Stimulated activated CD8-positive, alpha-beta memory T cell treated with anti-CD3 and anti-CD28 coated beads, Interleukin-4, amount 100 ng/mL, for 48 hours (primary cell): ENCODE measurements at places on chromosomes 2 and 18.
A peak's percentile ranks its signal among the peaks of the same experiment; 100 is the strongest.

GRCh38 chr18:51135364-51135763, 62.1 kb downstream of the MEX3C start:
- DNase-seq, result no peak

DNA sequence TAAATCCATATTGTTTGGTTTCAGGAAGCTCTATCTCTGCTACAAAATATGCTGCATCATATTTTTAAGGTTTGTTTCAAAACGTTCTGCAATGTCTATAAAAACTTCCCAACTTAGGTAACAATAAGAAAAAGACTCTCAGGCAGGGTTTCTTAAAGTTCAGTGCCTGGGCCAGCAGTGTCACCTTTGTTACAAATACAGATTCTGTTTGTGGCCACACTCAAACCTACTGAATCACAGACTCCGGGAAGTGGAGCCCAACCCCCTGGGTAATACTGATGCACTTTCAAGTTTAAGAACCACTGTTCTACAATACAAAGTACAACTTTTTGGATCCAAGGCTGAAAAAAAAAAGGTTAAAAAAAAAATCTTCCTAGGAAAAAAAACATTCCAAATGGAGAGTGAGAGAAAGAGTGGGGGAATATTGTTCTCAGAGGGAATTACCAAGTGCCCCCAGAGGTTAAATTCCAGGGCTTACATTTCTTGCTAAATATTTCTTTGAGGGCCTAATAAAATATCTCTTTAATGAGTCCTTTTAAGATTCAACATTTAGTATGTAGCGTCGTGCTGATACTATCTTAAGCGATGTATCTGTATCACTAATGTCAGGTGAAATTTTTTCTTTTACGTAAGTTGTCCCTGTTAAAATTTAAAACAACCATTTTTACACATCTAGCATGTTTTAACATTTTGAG, 476.7 kb downstream of the TXNL1 start:
- no peak for DNase-seq

GRCh38 chr2:20494241-20494640, 47.4 kb downstream of the RHOB start:
- DNase-seq, result no peak

DNA sequence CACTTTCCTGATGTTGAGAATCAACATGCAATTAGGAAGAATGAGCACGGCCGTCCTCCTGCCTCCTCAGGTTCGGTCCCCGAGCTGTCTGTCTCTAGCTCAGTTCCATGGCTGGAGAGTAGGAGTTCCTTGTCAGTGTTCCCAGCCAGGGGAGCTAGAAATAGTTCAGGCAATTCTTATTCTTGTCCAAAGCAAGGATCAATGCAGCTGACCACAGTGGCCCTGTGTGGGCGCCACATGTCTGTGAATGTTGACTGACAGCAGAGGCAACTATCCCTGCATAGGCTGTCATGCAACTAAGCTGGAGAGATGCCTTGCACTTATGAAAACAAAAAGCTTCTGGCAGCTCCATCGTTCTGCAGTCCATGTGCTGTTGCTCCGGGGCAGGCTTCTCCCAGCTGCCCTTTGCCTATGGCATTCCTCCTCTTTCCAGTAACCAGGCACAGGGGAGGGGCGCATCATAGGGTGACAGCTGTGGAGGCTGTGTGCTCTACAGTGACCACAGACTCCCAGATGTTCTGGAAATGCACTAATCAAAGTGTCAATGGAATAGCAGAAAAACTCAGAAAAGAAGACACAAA, 58.7 kb downstream of the PDCL3 start:
- DNase-seq, result no peak

- no peak for DNase-seq
Measured at GRCh38 chr18:69127873-69128500, 272.7 kb upstream of the DOK6 start.

DNA sequence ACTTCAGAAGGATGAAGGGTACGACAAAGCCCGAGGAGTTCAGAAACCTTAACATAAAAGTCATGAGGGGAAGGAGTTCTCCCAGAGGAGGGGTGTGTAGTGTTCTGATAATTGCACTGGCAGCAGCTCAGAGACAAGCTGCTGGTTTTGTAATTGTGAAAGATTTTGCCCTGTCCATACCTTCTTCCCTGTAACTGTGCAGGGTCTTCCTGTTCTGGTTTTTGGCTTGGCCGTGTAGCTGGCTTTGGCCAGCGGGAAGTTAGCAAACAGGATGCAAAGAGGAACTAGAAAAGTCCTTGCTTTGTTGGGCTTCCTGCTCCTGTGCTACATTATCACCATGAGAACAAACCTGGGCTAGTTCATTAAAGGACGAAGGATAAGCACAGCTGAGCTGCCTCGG, 160.8 kb downstream of the LPIN1 start:
- no peak for DNase-seq

DNA sequence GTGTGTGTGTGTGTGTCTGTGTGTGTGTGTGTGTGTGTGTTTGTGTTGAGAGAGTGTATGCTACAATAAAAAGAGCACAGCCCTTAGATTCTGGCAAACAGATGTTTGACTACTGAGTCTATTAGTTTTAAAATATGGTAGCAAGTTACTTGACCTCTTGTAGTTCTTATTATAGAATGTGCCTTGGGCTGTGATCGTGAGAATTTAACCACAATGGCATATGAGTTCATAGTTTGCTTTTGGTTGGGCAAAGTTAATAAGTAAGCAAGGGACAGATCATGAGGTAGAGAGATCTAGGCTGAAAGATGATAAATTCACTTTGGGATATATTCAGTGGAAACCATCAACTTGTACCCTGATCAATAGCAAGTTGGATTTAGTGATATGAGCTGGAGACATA, 334.3 kb upstream of the VWC2L start:
- DNase-seq, result no peak

GRCh38 chr2:29450596-29451222, 335.5 kb downstream of the CLIP4 start:
- no peak for DNase-seq

GRCh38 chr2:107669335-107669734, 157.4 kb upstream of the RGPD4 start:
- DNase-seq, result no peak

GRCh38 chr18:22778996-22779395, 154.1 kb upstream of the RBBP8 start:
- no peak for DNase-seq

DNA sequence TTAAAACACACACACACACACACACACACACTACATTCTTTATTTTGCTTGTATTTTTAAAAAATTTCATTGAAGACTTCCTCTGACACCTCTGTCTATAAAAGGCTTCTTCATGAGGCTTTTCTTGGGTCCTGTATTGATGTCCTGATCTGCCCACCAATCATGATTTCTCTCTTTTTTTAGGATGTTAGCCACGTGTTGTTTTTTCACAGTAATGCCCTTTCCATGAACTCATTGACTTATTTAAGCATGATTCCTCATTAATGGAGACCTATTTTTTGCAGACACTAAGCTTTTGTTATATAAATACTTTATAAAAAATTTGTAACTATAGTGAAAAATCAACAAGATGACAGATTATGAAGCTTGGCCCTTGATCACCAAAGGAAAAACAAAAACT, 173.8 kb upstream of the CNTNAP5 start:
- DNase-seq, result no peak

GRCh38 chr18:8151181-8151580, 458.1 kb upstream of the RAB12 start:
- no peak for DNase-seq

- DNase-seq, result no peak
Measured at GRCh38 chr2:28716265-28716865, 35.3 kb upstream of the PPP1CB start.

GRCh38 chr18:59189746-59190145, 30.2 kb upstream of the GRP start:
- no peak for DNase-seq

- DNase-seq, result peak; percentile 40
Measured at GRCh38 chr2:160405077-160405867, 88.3 kb downstream of the RBMS1 start.

- DNase-seq, result no peak
Measured at GRCh38 chr2:95343429-95344214, 46.5 kb downstream of the KCNIP3 start.

DNA sequence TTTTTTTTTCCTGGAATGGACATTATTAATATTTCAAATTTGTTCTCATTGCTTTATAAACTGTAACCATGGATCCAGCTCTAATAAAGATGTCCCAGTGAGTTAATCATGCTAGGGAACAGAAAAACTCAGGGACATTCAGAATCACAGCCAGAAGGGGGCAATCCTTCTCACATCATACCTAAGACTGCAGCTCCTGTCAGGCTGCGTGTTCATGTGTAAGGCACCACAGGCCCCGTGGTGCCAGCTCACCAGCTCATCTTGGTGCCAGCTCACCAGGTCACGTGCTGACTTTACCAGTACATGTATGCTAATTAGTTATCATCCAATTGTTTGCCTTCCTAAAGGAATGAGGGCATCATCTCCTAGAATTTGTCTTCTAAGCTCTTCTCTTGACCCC, 84.7 kb upstream of the NEDD4L start:
- no peak for DNase-seq

DNA sequence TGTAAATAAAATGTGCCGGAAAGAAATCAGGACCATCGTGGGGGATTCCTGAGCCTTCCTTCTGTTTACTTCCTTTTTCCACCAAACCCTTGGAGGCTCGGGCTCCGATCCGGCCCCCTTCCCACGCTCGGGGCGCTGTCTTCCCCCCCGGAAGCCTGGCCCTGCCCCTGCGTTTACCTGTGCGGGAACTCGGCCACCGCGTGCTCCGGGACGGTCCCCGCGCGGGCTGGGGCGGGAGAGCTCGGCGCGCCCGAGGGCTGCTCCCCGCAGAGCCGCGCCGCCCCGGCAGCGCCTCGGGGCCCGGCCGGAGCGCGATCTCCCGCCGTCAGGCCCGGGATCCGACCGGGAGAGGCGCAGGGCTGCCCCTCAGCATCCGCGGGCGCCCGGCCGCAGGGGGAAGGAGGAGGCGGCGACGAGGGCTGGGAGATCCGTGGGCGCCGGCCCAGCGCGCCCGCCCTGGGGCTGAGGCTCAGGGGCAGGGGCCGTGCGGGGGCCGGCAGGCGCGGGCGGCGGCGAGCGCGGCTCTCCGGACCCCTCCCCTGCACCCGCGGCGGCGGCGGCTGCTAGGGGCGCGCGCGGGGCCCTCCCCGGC, 435 bp downstream of the ADCY3 start:
- DNase-seq, result peak; percentile 54

DNA sequence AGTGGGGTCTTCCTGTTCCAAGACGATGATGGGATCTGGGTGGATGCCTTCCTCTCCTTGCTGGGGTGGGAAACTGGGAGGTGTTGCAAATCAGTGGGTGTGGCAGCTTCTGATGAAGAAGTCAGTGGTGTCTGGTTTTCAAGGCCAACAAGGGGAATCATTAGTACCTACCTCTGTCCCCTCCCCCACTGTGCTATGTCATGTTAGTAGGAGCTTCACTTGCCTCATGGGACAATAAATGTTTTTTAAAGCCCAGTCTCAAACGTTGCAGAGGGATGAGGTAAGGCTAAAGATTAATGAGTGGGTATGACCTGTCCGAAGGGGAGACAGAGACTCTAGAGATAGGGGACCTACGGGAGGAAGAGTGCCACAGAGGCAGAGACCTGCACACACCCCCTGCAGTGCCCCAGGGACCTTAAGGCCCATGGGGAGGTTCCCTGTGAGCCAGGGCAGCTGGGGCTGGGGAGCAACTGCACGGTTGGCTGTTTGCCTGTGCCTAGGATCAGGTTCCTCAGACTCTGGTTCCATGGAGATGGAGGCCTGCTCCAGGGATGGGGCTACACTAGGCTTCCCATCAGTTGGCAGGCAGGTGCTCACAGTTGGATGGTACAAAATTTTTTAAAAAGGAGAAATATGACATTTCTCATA, 37.8 kb upstream of the SLC1A4 start:
- DNase-seq, result no peak

GRCh38 chr2:119662297-119662696, 16.7 kb upstream of the TMEM177 start:
- DNase-seq, result no peak

DNA sequence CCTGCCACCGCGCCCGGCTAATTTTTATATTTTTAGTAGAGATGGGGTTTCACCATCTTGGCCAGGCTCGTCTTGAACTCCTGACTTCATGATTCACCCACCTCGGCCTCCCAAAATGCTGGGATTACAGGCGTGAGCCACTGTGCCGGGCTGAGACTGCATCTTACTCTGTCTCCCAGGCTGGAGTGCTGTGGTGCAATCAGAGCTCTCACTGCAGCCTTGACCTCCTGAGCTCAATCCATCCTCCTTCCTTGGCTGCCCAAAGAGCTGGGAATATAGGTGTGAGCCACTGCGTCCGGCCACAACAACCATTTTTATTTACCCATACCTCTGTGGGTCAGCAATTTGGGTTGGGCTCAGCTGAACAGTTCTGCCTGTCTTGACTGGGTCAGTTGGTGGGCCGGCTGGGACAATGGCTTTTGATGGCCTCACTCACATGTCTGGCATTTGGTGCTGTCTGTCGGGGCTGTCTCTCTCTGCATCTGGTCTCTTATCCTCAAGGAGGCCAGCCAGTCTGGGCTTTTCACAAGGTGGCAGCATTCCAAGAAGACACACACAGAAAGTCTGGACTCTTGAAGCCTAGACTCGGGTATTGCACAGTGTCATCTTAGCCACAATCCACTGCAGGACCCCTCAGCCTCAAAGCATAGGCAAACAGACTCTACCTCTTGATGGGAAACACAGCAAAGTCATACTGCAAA, 116.8 kb upstream of the GATA6 start:
- no peak for DNase-seq

GRCh38 chr2:88024509-88024908, 8.2 kb upstream of the RNU2-63P start:
- no peak for DNase-seq

DNA sequence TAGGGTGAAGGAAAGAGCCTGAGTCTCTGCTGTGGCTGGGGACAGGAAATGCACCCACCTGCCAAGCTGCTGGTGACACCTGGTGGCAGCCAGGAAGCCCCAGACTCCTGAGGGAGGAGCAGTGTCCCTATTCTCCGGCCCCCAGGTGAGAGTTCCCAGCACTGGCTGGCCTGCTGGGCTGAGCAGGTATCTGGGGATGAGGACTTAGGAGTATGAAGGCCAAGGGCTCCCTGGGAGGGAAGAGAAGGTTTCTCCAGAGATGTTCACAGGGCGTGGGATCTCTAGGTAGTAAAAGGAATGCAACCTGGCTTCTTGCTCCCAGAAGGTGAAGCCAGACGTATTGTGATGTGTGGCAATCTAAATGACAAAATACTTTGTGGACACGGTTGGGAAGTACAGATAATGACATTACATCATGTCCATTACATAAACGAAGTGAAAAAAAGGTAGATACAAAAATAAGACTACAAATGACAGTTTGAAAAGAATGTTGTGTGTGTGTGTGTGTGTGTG, 75.8 kb upstream of the SLC1A4 start:
- no peak for DNase-seq

DNA sequence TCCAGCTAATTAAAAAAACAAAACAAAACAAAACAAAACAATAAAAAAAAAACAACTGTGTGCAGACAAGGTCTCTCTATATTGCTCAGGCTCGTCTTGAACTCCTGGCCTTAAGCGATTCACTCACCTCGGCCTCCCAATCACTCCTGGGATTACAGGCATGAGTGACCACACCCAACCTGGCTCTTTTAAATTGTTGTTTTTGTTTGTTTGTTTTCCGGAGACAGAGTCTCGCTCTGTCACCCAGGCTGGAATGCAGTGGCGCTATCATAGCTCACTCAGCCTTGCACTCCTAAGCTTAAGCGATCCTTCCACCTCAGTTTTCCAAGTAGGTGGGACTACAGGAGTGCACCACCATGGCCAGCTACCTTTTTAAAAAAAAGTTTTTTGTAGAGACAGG, 201.6 kb downstream of the EN1 start:
- no peak for DNase-seq
